ENCODE measurements at places on chromosomes 6 and 20.

DNA sequence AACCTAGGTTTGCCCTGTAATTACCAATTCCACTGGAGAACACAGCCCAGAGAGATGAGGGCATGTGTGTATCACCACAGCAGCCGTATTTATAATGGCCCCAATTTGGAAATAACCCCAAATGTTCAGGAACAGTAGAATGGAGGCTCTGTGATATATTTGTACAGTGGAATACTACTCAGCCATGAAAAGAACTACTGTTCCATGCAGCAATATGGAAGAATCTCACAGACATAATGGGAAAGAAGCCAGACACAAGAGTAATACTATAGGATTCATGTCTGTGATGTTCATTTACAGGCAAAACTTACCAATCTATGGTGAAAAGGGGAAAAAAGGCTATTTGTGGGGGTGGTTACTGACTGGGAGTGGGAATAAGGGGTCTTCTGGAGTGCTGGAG lies 83.7 kb upstream of the TRAF3IP2 start:
- DNase-seq: no peak

GRCh38 chr6:166417285-166417691 lies 34.5 kb upstream of the MPC1 start:
- no peak for DNase-seq

- no peak for DNase-seq
These were observed 9.8 kb downstream of the RHAG start for GRCh38 chr6:49626811-49627210.

DNA sequence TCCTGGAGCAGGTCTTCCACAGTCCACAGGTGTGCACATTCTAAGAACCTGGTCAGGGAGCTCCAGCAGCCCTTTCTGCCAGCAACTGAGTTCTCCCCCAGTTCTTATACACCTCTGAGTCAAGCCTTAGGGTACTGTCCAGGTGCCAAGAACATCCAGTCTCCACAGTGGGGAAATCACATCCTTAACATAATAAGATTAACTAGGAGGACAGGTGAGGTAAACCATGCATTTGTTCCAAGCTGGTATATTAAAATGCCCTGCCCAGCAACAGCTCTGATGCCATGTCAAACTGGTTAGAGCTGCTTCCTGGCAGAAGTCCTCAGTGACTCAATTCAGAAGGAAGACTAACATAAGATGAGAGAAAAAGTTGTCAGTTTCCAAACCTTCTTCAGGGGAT lies 303.9 kb upstream of the SGK1 start:
- DNase-seq: peak; percentile 67

- DNase-seq: no peak
These were observed 754.7 kb downstream of the DHX35 start for GRCh38 chr20:39716796-39717341.

DNA sequence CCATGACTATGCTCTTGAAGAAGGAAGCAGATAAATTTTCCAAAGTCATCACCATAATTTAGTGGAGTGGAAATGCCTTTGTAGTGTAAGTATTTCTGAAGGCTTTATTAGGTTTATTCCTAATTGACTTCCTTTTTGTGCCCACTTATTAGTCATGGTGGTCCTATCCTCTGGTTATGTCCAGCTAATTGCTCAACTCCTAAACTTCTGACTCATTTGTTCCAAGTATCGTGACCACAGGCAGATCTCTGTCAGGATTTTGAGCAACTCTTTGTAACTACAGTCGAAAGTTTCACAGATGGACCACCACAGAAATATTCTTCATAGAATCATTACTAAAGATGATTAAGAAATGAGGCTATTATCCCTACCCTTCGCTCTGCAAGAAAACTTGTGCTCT lies 315.6 kb upstream of the PTCHD4 start:
- DNase-seq: peak; percentile 23

DNA sequence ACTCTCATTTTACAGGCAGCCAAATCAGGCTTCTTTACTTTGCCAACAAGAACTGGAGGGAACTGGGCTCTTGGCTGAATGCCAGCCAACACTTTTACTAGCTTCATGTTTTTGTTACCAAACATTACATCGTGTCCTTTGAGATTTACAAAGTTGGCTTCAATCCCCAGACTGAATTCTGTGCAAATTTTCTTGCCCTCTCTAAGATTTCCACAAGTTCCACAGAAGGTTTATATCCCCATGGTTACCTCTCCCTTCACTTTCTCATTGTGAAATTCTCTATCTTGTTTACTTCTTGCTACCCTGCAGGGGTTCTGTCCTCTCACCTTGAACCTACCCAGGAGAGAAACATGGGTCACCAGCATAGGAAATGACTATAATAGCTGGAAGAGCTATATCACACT lies 37.6 kb upstream of the PLCB1 start:
- no peak for DNase-seq

GRCh38 chr6:27157459-27158315 lies 89.8 kb upstream of the PRSS16 start:
- peak; percentile 88 for DNase-seq

DNA sequence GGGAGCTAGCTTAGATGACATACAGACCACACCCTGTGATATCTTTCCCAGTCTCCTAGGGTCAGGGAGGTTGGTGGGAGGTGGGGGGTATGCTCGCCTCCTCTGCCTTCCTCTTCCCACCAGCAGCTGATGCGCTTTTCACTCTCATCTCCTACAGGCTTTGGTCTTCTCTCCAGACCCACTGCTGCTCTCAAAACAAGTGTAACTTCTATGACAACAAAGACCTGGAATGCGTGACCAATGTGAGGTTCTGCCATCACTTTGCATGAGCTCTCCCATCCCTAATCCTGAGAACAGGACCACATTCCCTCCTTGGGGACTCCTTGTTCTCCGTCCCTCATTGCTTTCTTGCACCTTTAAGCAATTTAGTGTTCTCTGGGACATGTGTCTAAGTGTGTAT lies 2.7 kb downstream of the CTSA start:
- no peak for DNase-seq

- DNase-seq: no peak
These were observed 131.6 kb downstream of the RFX6 start for GRCh38 chr6:117008618-117009017.

GRCh38 chr20:38975539-38976120 lies 13.5 kb downstream of the DHX35 start:
- no peak for DNase-seq

Measured in keratinocyte (primary cell).